Activated CD4-positive, alpha-beta T cell treated with anti-CD3 and anti-CD28 coated beads, Interleukin-2, amount 10 ng/mL, durations not matched to agents 7 days and 5 days (primary cell): ENCODE measurements at places on chromosomes 4 and X. TPM values are rescaled to one million over a fixed set of nuclear protein-coding genes. Genes with fewer than 3 reads are reported as not detected.

GRCh38 chrX:100615005-100615404 is 21.6 kb downstream of the TSPAN6 start:
- DNase-seq, result no peak

- DNase-seq, result no peak
Observed at GRCh38 chr4:40990236-40990898, 224.0 kb downstream of the APBB2 start.

DNA sequence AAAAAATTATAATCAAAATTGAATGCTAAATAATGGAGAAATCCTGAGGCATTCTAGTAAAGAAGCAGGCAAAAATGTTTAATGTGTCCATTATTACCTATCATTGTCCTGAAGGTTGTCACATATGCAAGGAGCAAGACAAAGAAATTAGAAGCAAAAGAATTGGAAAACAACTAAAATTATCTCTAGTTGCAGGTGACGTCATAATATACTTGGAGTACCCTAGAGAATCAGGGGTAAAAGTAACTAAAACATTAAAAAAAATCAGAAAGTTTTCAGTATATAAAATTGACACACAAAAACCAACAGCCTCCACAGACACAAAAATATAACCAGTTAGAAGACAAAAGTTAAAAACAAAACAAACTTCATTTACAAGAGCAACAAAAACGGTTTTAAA is 21.4 kb downstream of the MAGEA1 start:
- no peak for DNase-seq

DNA sequence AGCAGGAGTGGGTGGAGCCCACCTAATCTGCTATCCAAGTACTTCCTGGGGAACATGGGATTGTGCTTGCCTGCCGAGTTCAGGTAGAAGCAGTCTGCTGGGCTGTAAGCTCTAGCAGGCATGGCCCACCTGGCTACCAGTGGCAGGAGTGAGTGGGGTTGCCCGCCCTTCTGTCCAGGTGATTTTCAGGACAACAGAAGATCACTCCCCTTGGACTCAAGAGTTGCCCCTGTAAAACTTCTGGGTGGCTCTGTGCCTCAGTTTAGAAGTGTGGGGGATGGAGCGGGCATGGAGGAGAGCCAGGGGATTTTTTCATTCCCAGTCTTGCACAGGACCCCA is 43.5 kb downstream of the NDST3 start:
- no peak for DNase-seq

GRCh38 chr4:57151481-57151880 is 41.3 kb upstream of the IGFBP7 start:
- no peak for DNase-seq

DNA sequence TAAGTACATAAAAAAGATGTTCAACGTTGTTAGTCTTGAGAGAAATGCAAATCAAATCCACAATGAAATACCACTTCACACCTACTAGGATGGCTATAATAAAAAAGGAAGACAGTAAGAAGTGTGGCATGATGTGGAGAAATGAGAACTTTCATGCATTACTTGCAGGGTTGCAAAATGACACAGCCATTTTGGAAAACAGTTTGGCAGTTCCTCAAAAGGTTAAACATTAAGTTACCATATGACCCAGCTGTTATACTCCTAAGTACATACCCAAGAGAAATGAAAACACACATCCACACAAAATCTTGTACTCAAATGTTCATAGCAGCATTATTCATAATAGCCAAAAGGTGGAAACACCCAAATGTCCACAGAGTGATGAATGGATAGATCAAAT is 25.8 kb upstream of the LIMCH1 start:
- no peak for DNase-seq

GRCh38 chr4:1011022-1011665 is at the start of gene FGFRL1:
FGFRL1 (plus strand) TSS chr4:1011626; CDS start chr4:1012486, 860 bp downstream.
- peak; percentile 92 for DNase-seq

GRCh38 chr4:42541647-42542046 is 115.3 kb downstream of the ATP8A1 start:
- no peak for DNase-seq

DNA sequence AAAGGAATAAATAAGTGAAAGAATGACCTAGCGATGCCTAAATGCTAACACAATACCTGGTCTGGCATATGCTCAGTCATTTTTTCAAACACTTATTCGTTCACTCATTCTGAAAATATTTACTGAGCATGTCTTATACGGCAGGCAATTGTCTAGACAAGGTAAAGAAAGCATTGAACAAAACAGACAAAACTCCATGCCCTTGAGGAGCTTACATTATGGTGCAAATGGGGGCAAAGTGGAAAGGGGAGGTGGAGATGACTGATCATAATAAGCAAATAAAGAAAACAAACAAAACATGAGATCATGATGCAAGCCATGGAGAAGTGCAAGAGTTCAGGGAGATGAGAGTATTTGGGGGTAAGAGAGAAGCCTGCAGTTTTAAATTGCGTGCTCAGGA is 334.6 kb upstream of the PPARGC1A start:
- DNase-seq, result no peak

DNA sequence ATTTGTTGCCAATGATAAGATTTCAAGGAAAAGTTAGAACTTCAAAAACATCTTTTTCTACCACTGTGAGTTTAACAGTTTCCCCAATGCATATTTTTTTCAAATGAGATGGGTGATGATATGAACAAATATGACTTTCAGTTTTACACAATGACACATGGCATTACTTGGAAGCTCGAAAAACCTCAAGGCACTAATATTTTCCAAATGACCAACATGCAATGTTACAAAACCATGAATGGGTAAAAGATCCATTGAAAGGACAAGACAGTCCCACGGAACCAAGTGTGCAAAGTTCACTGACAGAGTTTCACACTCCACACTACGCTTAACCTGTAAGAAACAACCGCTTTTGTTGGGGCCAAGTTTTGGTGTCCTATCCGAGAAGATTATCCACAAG is 84.5 kb downstream of the CD99L2 start:
- no peak for DNase-seq

DNA sequence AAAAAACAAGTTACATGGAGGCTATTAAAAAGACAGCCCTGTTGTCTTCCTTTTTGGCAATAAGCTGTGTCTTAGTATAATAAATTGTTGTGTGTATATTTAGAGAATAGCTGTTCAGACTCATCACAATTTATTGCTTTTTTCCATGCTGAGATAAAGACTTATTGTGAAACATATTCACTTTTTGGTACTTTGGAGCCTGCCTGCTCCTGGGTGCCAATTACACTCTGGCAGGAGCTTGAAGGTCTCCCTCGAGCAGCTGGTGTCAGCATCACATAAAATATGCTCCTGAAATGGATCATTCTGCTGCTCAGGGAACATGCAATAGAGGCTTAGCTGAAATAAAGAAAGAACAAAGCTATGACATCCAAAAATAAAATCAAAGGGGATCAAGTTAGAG is 211.6 kb upstream of the DKK2 start:
- DNase-seq, result no peak

- DNase-seq, result no peak
Observed at GRCh38 chrX:118675966-118676349, 51.4 kb upstream of the IL13RA1 start.

- no peak for DNase-seq
Observed at GRCh38 chr4:4195354-4195753, 31.4 kb downstream of the OTOP1 start.

- DNase-seq, result no peak
Observed at GRCh38 chrX:30530606-30531005, 47.0 kb downstream of the TASL start.

DNA sequence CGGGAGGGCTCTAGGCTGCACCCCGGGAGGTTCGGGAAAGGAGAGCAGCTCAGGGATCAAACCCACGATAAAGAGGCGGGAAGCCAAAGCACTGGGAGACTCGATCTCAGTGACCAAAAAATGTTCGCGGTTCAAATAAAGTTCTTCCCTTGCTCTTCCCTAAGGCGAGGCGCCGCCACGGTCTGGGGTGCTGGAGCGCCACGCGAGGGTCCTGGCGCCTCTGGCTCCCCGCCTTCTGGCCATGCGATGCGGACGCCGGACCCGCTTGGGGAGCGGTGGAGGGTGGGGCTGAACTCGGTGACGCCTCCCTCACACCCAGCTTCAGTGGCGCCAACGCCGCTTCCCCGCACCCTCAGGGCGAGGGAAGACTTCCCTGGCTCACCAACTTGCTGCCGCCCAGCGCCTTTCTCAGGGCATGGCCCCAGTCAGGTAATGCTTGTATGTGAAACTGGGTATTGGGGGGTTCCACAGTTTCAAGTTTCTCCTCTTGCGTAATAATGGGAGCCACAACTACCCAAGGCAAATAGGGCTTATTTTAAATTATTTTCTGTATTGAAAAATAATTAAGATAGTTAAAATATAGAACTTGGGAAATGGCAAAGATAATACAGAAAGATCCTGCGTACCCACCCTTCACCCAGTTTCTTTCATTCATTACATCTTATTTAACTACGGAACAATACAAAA is at the start of gene QRFPR:
TSS of gene QRFPR (minus strand) at position 243 of the 687 bp plus-strand sequence. CDS start 371 bp downstream, outside the sequence.
- no peak for DNase-seq

- peak; percentile 67 for DNase-seq
Observed at GRCh38 chrX:1582686-1583437, 8.5 kb upstream of the AKAP17A start.

Gene TIMM17B
- 45.8 TPM for total RNA-seq

Gene TMEM128
- 17.8 TPM for total RNA-seq

Gene SLC38A5
- total RNA-seq, result 78.3 TPM

Gene CT45A3
- total RNA-seq, result not detected

Gene COL25A1
- total RNA-seq, result not detected

Gene PF4V1
- not detected for total RNA-seq

Gene STATH
- total RNA-seq, result not detected

Gene AKAP4
- not detected for total RNA-seq

Gene RAB33B
- total RNA-seq, result 7.3 TPM

Gene NAP1L5
- 3.7 TPM for total RNA-seq
